Type B pancreatic cell (in vitro differentiated cells): ENCODE measurements at places on chromosomes 3 and 15. TPM values are rescaled to one million over a fixed set of nuclear protein-coding genes. Genes with fewer than 3 reads are reported as not detected.

DNA sequence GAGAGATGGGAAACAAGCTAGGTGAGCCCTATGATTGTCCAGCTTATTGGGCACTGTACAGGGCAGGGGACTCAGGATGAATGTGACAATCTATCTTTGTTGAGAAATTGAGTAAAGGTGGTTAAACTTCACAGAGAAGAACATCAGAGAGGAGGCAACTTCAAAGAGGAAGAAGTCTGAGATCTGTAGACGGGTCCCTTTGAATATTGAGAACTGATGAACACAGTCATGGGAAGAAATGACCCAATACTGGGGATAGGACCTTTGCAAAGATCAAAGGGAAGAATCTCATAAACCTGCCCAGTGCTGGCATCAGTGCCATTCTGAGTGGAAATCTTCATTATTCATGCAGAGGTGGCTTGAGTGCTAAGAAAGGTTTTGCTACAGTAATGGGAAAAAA is 569.7 kb upstream of the KCNMB2 start:
- DNase-seq: no peak

- no peak for DNase-seq
These were observed 30.9 kb upstream of the THRB start for GRCh38 chr3:24525557-24525956.

- DNase-seq: no peak
These were observed 555.9 kb downstream of the RSL24D1 start for GRCh38 chr15:54640873-54641272.

- no peak for DNase-seq
These were observed 1.5 kb upstream of the GCSAM start for GRCh38 chr3:112134335-112135124.

The ZNF385D gene
- 2.2 and 7.5 TPM in 2 replicates for total RNA-seq

GRCh38 chr15:78810362-78811123 is 721 bp downstream of the ADAMTS7 start:
- DNase-seq: peak; percentile 72

- DNase-seq: peak; percentile 27
These were observed 171.8 kb downstream of the SMAD6 start for GRCh38 chr15:66873856-66874255.

GRCh38 chr3:186964071-186964470 is 33.7 kb downstream of the ST6GAL1 start:
- no peak for DNase-seq

The LYSMD2 gene
- 3.9 and 6.2 TPM in 2 replicates for total RNA-seq

DNA sequence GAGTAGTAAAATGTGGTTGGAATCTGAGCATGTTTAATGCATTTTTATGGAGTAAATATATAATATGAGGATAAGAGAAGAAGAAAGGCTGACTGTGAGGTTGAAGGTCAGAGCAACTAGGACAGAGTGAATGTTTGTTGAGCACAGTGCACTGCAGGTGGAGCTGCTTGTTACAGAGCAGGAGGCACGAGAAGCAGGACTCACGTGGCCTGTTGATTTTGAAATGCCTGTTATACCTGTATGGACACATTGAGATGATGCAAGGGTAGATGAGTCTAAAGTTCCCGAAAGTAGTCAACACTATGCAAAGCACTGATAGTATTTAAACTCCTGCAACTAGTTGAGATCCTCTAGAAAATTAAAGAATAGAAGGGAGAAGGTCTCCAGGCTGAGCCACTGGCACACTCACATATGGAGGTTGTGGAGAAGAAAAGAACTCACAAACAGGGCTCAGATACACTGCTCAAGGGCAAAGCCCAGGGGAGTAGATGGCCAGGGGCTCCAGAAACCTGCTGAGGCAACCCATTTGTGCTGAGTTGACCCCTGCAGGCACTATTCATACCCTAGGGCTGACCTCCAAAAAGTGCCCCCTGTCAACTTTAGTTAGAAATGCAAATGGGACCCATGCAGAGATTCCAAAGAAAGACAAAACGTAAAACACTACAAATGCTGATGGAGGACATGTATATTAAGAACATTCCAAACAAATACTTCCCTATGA is 541.5 kb downstream of the GABRG3 start:
- no peak for DNase-seq

The CCR9 gene
- not detected in 2 replicates for total RNA-seq

GRCh38 chr3:4496087-4496452 is 2.9 kb downstream of the ITPR1 start:
- DNase-seq: no peak

DNA sequence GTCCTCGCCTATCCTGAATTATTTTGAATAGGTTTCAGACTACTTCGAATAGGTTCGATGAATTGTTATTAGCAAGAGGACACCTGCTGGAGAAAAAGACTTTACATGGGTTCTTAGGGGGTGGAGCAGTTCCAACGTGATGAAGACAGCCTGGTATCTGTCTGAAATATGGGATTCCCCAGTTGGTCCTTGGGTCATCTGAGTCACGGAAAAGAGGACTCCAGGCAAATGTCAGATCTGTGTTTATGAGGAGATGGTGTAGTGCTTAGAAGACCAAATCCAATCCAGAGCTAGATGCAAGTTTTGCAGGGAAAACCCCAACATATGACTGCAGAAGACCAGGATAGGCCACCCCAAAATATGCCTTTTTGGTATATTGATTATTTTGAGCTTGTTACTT is 98.9 kb upstream of the IGSF10 start:
- DNase-seq: no peak

The GREM1 gene
- 2.5 and 56.6 TPM in 2 replicates for total RNA-seq

DNA sequence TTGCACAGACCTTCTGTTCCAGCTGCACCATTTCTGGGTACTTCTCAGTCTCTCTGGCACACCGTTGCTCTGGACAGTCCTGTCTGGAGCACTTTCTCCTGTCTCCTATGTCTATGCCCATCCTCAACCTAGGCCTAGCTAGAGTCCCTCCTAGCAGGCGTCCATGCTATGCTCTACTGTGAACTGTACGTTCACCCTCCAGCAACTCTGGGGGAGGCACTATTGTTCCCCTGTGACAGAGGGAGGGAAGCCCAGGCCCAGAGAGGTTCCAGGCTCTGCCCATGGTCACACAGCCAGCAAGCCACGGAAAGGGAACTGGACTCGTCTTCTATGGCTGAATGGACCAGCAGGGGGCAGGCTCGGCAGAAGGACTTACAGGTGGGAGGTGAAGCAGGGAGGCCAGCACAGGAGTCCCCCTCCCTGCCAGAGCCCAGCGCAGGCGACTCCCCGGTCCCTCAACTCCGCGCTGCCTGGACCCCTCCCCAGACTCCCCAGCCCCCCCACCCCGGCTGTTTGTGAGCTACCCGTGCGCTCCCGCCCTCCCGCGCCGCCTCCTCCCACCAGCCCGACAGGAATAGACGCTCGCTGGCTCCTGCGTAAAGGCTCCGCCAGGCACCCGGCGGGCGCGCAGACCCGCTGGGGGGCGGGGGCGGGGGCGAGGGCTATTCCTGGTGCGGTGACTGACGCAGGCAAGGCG is 1.7 kb upstream of the LINGO1 start:
- peak; percentile 81 for DNase-seq

The NAALADL2 gene
- total RNA-seq: 5.8 and 9.9 TPM in 2 replicates

- peak; percentile 50 for DNase-seq
These were observed 1.9 kb upstream of the WNT7A start for GRCh38 chr3:13881536-13882410.

DNA sequence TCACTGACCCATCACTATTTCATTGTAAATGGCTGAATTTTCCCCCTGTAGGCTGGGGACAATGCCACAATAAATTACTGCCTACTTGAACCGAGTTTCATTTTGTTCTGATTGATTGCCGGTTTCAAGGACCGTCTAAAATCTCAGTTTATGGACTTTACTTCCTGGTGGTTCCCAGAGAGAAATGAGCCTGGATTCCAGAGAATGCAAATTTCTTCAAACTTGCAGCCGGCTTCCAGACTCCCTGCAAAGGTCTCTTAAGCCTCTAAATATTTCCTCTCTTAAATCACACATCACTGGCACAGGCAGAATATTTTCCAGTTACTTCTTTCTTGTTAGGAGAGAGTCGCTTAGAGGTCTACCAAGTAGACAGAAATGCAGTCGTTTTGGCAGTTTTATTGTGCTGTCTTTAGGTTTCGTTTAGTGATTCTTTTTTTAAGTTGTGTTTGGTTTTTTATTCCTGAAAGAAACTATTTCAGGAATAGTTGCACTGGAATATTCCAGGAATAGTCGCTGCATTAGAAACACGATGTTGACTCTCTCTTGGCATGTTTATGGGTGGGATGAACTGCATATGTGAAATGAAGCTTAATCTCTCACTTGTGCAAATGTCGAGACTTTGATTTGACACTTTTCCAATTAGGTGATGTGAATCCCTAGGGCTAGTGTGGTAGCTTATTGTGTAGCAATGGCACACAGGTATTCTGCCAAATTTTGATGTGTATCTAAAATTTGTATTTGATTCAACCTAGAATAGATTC is 284.1 kb upstream of the NR2E3 start:
- no peak for DNase-seq

The FOXB1 gene
- total RNA-seq: 0.60 TPM in 1 of 2 replicates, not detected in the other

The GRAMD2A gene
- total RNA-seq: 6.0 and 15.5 TPM in 2 replicates

- DNase-seq: no peak
These were observed 22.5 kb downstream of the CCR4 start for GRCh38 chr3:32973982-32974381.

The ALDH1L1 gene
- total RNA-seq: 5.0 and 10.2 TPM in 2 replicates

The ASTE1 gene
- total RNA-seq: 8.4 and 11.4 TPM in 2 replicates

DNA sequence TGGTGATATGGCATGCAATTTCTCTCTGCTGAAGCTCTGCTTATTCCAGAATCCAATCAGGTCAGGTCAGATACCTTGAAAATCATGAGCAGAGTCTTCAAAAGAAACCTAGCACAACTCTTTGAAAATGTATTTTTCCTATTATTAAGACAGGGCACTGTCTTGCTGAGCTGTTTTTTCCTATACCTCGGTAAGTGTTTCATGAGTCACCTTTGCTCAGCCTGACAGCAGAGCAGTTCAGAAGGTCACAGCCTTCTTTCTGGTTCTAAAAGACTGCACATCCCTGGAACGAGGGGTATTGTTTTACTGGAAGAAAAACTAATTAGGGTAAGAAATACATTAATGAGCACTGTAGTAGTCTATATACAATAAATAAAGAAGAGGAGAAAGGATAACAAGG is 422.0 kb downstream of the SOX2 start:
- no peak for DNase-seq

DNA sequence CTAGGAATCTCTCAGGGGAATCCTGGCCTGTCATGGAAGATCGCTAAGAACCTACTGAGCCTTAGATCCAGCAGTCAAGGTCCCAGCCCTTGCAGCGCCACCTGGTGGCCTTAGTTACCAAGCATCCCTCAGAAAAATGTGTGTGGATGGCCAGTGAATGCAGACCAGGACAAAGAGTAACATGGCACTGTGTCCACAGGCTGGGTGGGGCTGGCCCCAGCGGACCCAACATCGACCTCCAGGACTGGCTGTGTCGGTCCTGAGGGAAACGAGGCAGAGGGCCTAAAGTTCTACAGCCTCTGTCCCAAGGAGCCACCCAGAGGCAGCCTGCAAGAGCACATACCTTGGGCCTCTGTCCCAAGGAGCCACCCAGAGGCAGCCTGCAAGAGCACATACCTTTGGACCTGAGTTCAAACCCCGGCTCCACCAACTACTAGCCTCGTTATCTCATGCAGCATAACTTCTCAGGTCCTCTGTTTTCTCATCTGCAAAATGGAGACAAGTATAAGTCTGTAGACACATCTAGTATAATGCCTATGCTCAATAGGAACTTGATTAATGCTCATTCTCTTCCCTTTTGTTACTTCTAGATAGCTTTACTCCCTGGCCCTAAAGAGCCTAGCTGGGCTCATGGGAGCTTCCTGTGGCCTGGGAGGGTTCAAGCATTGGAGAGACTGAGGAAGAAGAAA is 57.5 kb upstream of the HERC1 start:
- DNase-seq: peak; percentile 79

- DNase-seq: no peak
These were observed 14.6 kb downstream of the HDAC11 start for GRCh38 chr3:13494463-13495350.

GRCh38 chr3:188076176-188076575 is 77.8 kb upstream of the LPP start:
- no peak for DNase-seq

The CEMIP gene
- 5.1 and 16.4 TPM in 2 replicates for total RNA-seq

- no peak for DNase-seq
These were observed 120.9 kb downstream of the CACNA2D3 start for GRCh38 chr3:54243056-54243931.

- DNase-seq: no peak
These were observed 85.1 kb upstream of the NANOGP8 start for GRCh38 chr15:35170207-35170606.

GRCh38 chr3:126512026-126512425 is 5.5 kb downstream of the UROC1 start:
- DNase-seq: no peak

The DNAH1 gene
- 2.6 and 7.3 TPM in 2 replicates for total RNA-seq

The ABTB1 gene
- 11.6 and 17.8 TPM in 2 replicates for total RNA-seq
